ENCODE measurements at places on chromosomes 5 and 9.

- DNase-seq: no peak
These were observed 33.1 kb downstream of the ZCCHC9 start for GRCh38 chr5:81334304-81335061.

- DNase-seq: no peak
These were observed 100.5 kb downstream of the TLE4 start for GRCh38 chr9:79672236-79672635.

- DNase-seq: no peak
These were observed 181.6 kb downstream of the CD180 start for GRCh38 chr5:67014957-67015400.

- no peak for DNase-seq
These were observed 184.4 kb upstream of the FTMT start for GRCh38 chr5:121667292-121667691.

- no peak for DNase-seq
These were observed 19.6 kb downstream of the SLC38A9 start for GRCh38 chr5:55692509-55692908.

- DNase-seq: no peak
These were observed 118.8 kb downstream of the GALNT10 start for GRCh38 chr5:154309371-154309745.
